ENCODE measurements at places on chromosomes 2 and 18.

DNA sequence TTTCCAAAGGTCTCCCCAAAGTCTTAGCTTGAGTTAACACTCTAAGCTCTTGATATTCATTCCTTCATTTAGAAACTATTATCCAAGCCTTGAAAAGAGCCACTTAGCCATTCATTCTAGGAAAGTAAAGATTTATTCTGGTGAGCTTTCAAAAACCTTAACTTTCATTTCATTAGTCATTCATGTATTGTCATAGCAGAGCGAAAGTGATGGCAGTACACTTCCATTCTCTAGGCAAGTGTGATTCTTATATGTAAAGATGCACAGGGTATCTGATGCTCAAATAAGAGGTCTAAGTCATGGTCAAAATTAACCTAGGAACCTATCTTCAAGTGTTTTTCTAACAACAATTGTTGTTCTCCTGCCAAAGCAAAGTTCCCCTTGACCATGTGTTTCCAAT lies 553.0 kb upstream of the FANCL start:
- no peak for DNase-seq

GRCh38 chr2:140975237-140975636 lies 1155.6 kb downstream of the LRP1B start:
- no peak for DNase-seq

DNA sequence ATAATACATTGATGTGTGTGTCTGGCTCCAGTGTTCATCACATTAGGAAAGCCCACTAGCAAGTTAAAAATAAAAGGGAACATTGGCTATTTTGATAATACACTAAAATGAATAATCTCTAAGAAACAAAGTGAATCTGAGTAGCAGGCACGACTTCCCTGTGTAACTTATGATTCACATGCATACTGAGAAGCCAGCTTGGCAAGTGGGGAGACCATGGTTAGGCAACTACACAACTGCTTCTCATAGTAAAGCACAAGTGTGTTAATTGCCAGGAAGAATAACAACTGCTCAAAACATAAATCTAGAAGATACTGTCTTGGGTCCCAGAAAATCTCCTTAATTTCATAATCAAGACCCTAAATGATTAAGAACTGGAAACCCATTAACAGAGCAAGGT lies 4.0 kb downstream of the MYO5B start:
- no peak for DNase-seq

DNA sequence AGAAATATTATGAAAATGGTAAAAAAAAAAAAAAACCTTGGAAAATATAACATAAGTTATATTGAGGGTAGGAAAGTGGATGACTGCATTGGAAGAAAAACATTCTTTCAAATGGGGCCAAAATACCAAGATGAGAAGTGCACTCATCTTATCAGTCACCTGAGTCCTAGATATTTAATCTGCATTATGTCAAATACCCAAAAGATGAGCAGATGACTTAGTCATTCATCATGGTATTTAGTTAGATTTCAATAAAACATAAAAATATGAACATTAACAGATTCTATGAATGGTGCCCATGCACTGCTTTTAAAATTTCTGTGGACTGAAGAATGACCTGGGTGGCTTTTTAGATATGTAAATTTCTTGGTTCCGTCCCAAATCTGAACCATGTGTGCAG lies 56.9 kb downstream of the HNMT start:
- no peak for DNase-seq

DNA sequence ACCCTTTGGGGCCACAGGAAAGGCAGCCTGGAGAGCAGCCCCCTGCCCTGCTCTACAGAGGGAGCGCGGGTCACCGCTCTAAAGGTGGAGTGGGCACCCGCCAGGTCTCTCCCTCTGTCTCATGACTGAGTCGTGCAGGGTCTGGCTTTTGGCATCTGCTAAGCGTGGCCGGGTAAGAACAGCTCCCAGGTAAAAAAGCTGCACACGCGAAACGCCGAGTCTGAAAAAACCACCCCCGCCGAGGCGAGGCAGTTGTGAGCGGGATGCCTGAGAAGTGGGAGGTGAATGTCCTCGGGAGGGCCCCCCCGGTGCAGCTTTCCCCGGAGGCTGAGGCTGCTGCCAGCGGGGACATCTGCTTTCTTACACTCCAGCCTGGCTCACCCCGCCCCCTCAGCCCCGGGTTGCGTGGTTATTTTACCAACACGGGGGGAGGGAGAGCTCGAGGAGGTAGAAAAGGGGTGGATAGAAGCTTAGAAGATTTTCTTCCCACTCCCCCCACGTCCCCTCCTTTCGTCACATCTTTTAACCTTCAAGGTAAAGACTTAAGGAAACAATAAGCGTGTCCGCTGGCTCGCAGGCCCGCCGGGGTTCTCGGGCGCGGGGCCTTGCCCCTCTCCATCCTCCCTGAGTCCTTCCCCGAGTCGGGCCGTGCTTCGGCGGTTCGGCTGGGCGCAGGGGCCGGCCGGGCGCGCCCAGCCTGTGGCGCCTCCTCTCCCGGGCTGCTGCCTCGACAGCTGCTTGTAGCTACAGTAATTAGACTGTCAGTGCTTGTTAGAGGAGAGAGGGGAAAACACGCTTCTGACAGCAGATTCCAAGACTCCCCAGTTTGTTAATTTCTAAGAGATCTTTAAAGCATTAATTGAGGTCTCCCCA lies 70.6 kb upstream of the PSMD14 start:
- DNase-seq = no peak

- no peak for DNase-seq
Measured at GRCh38 chr2:138502255-138503086, 901 bp downstream of the SPOPL start.

DNA sequence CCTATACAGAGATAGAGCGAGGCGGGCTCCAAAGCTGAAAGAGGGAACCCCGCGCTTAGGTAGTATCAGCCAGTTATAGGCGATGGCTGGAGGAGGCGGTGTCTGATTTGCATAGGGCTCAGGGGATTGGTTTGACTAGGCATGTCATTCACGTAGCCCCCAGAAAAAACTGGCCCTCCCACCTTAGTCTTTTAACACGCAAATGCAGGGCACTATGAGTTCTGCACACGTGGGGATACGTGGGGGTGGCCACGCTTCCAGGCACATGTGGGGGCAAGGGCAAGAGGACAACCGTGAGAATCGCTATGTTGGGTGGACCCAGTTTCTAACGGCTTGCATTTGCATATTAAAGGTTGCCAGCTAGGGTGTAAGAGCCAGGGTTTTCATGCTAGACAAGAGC lies 56.7 kb upstream of the MSTN start:
- no peak for DNase-seq

- DNase-seq = no peak
Measured at GRCh38 chr2:74103763-74104162, 43.9 kb downstream of the BOLA3 start.

Data from brain pericyte (primary cell).